NCI-H1436 treated with DMSO at 0.1 percent for 48 hours (cell line): ENCODE measurements at places on chromosomes 12 and 14.

DNA sequence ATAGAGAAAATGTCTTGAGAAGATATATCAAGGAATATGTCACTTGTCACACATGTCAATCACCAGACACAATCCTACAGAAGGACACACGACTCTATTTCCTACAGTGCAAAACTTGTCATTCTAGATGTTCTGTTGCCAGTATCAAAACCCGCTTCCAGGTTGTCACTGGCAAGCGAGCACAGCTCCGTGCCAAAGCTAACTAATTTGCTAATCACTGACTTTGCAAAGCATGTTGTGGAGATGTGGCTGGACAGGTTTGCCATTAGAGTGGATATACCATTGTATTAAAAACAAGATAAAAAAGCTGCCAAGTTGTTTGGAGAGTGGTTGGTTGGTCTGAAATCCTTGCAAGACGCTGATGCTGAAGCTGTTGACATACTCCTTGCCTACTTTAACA, 7.9 kb upstream of the SGPP1 start:
- no peak for DNase-seq

GRCh38 chr12:90111791-90112580, 403.3 kb upstream of the ATP2B1 start:
- DNase-seq = no peak

DNA sequence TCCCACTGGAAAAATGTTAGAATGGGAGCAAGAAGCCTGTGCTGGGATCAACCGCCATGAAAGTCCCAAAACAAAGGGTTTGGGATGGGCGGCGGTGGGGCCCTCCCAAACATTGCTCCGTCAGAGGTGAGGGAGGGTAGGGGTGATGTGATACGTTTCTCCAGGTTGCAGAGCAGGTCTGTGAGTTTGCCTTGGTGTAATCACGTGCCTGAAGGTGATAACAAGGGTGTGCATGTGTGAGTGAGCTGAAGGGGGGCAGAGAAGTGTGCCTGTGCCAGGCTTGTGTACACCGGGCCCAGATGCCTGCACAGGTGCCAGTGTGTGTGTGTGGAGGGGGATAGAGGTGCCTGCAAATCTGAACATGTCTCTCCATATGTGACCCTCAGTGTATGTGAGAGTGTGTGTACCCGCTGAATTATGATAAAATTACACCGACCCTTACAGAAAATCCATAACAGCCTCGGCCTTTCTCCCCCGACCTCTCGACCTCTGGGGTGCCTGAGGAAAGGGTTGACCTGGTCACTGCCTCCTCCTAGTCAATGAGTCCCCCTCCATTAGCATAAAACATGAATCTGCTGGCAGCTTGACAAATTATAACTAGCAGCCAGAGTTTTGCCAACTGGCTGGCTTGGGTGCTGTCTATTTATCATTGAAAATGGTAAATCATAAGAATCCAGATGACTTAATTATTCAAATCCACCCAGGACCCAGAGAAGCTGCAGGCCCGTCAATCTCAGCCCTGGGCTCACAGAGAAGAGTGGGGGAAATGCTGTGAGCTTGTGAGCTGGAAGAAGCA, 55.6 kb downstream of the SMUG1 start:
- DNase-seq = no peak

GRCh38 chr12:106000382-106001104, 138.2 kb downstream of the NUAK1 start:
- no peak for DNase-seq

DNA sequence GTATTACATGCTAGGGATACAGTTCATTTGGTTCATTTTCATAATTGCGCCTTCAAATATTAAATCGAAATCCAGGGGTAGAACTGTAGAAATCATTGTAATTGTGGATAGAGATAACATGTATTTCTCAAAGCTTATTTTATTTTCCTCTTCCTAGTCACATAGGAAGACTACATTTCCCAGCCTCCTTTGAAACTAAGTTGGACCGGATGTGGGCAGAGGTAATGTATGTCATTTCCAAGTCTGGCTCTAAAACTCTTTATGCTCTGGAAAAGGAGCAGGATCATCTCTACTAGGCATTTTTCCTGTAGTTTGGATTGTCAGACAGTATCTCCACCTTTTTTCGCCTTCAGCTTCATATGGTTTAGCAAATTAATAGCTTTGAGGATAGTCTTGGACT, 70.1 kb upstream of the CRY1 start:
- no peak for DNase-seq

DNA sequence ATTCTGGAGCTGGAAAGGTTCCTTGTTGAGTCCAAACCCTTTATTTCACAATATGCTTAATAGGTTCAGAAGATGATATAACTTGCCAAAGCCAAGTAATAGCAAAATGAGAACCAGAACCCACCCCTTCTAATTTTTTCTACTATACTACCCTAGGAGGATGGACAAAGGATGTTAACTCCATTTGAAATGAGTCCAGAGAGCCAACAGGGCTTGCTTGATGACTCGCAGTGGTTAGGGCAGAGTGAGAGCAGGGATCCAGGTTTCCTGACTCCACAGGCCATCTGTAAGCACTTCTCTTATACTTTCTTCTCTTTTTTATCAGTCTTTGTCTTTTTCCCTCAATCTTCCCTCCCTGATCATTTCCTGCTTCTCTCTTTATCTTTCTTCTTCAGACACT, 668.1 kb downstream of the MED13L start:
- DNase-seq = no peak

DNA sequence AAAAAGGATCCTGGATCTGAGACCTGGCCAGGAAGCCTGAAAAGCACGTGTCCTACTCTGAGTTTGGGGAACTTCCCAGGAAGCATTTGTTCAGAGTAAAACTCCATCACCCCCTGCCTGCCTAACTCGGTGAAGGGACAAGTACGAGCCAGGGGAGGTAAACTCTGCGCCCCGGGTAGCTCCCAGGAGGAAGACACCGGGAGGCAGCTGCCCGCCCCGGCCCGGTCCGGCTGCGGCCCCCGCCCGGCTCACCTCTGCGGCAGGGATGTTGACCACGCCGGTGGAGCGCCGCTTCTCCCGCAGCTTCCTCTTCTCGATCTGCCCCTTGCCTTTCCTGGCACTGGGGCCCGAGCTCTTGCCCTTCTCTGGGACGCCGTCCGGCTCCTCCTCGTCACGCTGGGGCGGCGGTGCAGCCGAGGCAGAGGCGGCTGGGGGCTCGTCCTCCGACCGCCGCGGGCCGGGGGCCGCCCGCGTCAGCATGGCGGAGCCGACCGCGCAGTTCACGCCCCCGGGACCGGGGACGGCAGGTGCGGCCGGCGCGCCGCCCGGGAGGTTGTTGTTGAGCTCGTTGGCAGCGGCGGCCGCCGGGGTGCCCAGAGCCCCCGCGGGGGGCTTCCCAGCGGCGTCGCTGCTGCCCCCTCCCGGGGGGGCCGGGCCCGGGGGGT, 1.2 kb downstream of the PAWR start:
- DNase-seq = no peak

GRCh38 chr12:60112763-60113162, 516.9 kb downstream of the SLC16A7 start:
- DNase-seq = no peak

DNA sequence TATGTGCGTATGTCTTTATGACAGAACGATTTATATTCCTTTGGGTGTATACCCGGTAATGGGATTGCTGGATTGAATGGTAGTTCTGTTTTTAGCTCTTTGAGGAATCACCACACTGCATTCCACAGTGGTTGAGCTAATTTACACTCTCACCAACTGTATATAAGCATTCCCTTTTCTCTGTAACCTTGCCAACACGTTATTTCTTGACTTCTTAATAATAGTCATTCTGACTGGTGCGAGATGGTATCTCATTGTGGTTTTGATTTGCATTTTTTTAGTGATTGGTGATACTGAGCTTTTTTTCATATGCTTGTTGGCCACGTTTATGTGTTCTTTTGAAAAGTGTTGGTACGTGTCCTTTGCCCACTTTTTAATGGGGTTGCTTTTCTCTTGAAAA, 49.7 kb downstream of the FRS2 start:
- no peak for DNase-seq

GRCh38 chr12:114445401-114446323, 39.7 kb upstream of the TBX5 start:
- DNase-seq = no peak

GRCh38 chr14:59091404-59091803, 97.1 kb upstream of the DAAM1 start:
- no peak for DNase-seq

GRCh38 chr14:58193542-58193941, 6.4 kb upstream of the ACTR10 start:
- no peak for DNase-seq

DNA sequence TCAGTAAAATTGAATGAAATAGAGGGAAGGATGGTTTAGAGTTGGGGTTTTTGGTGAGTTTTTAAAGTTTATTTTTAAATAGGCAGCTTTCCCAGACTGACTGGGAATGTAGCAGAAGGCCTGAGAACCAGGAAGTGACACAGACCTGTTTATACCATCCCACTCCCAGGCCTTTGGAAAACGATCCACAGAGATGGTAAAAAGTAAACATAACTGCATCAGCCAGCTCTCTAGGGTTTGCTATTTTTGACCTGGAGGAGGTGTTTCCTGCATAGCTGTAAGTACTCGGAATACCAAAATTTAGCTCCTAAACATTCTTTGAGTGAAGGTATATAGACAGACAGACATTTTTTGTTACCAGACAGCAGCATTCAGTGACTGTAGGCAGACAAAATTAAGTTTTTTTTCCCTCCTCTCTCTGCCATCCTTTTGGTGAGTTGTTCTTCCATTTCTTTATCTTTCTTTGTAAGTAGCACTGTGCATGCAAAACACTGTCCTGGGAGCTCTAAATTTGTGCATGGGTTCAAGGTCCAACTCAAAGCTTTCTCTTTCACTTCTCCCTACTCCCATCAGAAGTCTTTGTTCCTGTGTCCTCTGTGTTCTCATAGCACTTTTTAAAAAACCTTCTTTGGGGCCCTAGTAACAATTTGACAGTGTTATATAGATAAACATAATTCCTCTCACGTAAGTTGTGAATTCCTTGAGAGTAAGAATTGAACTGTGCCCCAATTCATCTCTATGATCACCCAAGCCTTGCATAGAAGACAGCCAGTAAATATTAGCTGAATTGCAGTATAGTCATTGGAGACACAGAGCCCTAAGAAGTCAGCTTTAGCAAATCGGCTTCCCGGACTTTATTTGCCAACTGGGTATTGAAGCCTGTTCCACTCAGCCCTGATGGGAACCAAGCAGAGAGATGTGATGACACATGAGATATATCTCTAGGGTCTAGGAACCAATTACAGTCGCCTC, 37.4 kb downstream of the SUSD6 start:
- no peak for DNase-seq

GRCh38 chr14:91171291-91171690, 57.4 kb downstream of the DGLUCY start:
- no peak for DNase-seq

DNA sequence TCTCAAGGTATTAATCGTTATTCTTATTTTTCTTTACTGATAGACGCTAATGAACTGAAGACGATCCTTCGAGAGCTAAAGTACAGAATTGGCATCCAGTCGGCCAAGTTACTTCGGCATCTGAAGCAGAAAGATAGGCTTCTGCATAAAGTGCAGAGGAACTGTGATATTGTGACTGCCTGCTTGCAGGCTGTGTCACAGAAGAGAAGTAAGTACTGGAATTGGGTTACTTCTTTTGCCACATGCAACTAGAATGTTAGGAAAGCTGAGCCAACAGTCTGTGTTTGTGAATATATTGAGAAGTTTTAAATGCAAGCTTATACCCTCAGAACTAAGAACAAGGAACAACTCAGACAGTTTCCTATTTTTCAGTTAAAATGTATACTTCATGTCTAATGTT, 26.6 kb upstream of the GNS start:
- DNase-seq = no peak

GRCh38 chr14:38731962-38732361, 371.1 kb downstream of the SEC23A start:
- DNase-seq = no peak

- no peak for DNase-seq
Measured at GRCh38 chr12:50545786-50546185, 41.0 kb downstream of the DIP2B start.

GRCh38 chr12:92467886-92468285, 234.9 kb upstream of the PLEKHG7 start:
- no peak for DNase-seq

GRCh38 chr14:37142835-37143401, 29.5 kb downstream of the SLC25A21 start:
- DNase-seq = no peak

DNA sequence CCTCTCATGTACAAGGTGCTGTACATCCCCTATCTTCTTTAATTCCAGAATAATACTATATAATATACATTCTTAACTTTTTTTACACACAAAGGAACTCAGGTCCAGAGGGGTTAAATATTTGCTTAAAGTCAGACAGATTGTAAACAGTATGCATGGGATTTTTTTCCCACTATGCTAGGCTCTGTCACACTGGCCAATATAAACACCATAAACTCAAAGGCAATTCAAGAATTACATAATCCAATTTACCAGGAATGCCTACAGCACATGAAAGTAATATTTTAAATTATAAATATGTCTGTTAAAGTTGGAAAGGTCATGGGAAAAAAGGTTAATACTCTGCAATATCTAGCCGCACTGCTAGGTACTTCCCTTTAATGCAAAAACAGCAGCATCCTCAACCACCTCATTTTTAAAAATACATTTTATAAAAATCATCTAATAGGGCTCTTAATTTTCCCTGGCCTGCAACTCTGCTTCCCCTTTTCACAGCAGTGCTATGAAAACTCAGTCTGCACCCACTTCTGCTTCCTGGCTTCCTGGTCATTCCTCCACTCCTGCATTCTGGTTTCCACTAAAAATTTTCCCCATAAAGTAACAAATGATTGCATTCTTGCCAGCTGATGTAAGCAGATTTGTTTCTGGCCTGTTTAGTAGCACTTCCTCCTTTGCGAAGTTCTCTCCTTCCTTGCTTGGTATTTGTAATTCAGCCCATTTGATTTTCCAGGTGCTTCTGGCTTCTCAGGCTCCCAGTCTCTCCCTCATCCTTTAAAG, 128.1 kb downstream of the ITPR2 start:
- DNase-seq = no peak

- no peak for DNase-seq
Measured at GRCh38 chr12:103829092-103829491, 11.9 kb downstream of the NT5DC3 start.

DNA sequence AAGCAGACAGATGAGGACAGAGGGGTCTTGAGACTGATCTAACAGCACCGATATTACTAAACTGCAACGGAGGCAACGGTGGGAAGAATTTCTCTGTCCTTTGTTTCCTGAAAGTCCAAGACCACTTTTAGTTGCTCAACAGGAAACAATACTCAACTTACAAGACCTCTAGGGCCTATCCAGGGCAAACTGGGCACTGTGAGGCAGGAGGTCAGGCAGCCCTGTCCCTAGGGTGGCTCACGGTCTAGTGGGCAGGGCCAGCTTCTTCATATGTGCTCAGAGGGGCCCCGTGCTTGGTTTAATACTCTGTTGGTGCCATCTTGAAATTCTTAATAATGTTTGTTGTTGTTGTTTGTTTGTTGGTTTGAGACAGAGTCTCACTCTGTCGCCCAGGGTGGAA, 14.2 kb downstream of the SSH1 start:
- DNase-seq = no peak

GRCh38 chr14:30227436-30227835, 299.8 kb upstream of the PRKD1 start:
- no peak for DNase-seq

DNA sequence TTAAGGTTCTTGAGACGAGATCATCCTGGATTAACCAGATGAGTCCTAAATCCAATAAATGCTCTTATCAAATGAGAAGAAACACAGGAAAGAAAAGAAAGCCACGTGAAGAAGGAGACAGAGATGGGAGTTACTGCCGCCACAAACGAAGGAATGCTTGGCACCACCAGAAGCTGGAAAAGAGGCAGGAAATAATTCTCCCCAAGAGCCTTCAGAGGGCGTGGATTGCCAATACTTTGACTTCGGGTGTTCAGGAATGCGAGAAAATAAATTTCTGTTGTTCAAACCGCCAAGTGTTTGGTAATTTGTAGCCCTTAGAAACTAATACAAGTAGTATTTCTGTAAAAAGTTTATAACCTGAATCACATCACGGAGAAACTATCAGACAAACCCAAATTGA, 31.3 kb downstream of the ABCD2 start:
- no peak for DNase-seq
